Smooth muscle cell of the pulmonary artery (primary cell): ENCODE measurements at places on chromosomes 6 and 20. TPM values are rescaled to one million over a fixed set of nuclear protein-coding genes. Genes with fewer than 3 reads are reported as not detected.

EPM2A gene
- total RNA-seq, result 7.9 and 9.3 TPM in 2 replicates

SNX21 gene
- 57.8 and 64.4 TPM in 2 replicates for total RNA-seq

FARS2 gene
- total RNA-seq, result 22.4 and 22.9 TPM in 2 replicates

GTSF1L gene
- not detected in 2 replicates for total RNA-seq

VSX1 gene
- not detected in 2 replicates for total RNA-seq

DEF6 gene
- total RNA-seq, result 0.59 and 1.7 TPM in 2 replicates

FKBP1C gene
- total RNA-seq, result 0.20 and 2.9 TPM in 2 replicates

PNPLA1 gene
- total RNA-seq, result 0.03 and 0.07 TPM in 2 replicates

FAM209B gene
- total RNA-seq, result not detected in 2 replicates

GLP1R gene
- not detected in 2 replicates for total RNA-seq

COL9A1 gene
- total RNA-seq, result not detected in 2 replicates

BACH2 gene
- total RNA-seq, result 0.07 and 0.17 TPM in 2 replicates

HLA-DQA1 gene
- 0.20 TPM in 1 of 2 replicates, not detected in the other for total RNA-seq

COL10A1 gene
- total RNA-seq, result 0.10 and 0.39 TPM in 2 replicates

SAMD3 gene
- 9.3 and 9.7 TPM in 2 replicates for total RNA-seq

TBC1D32 gene
- 15.2 and 18.1 TPM in 2 replicates for total RNA-seq

CYP39A1 gene
- total RNA-seq, result 0.07 and 0.78 TPM in 2 replicates

CBLN4 gene
- not detected in 2 replicates for total RNA-seq

FHL5 gene
- total RNA-seq, result not detected in 2 replicates

LY6G5B gene
- 1.9 and 4.0 TPM in 2 replicates for total RNA-seq

SLC17A1 gene
- total RNA-seq, result not detected in 2 replicates

ME1 gene
- 32.6 and 34.5 TPM in 2 replicates for total RNA-seq

ASIP gene
- not detected in 2 replicates for total RNA-seq

LPIN3 gene
- 7.0 and 8.3 TPM in 2 replicates for total RNA-seq

DDX43 gene
- total RNA-seq, result 2.8 and 4.9 TPM in 2 replicates

FAM8A1 gene
- total RNA-seq, result 23.7 and 36.6 TPM in 2 replicates

FOXF2 gene
- total RNA-seq, result 0.78 and 5.2 TPM in 2 replicates

CST2 gene
- total RNA-seq, result 2.4 and 17.5 TPM in 2 replicates

GINS1 gene
- total RNA-seq, result 2.3 and 4.5 TPM in 2 replicates

LPA gene
- total RNA-seq, result not detected in 2 replicates

GMEB2 gene
- total RNA-seq, result 11.6 and 12.7 TPM in 2 replicates

C20orf204 gene
- 0.65 and 0.76 TPM in 2 replicates for total RNA-seq

SMPDL3A gene
- total RNA-seq, result 8.4 and 14.0 TPM in 2 replicates
